ENCODE measurements at places on chromosomes 6 and 20. TPM values are rescaled to one million over a fixed set of nuclear protein-coding genes. Genes with fewer than 3 reads are reported as not detected.

The TUBB2B gene
- total RNA-seq, result 126 TPM

The ASIP gene
- total RNA-seq, result not detected

The SEMG1 gene
- not detected for total RNA-seq

The SPACA1 gene
- not detected for total RNA-seq

The PNPLA1 gene
- total RNA-seq, result 1.1 TPM

The PPP1R14C gene
- 17.6 TPM for total RNA-seq

The FRK gene
- total RNA-seq, result 9.6 TPM

The PPP1R11 gene
- 17.8 TPM for total RNA-seq

The SNAP91 gene
- total RNA-seq, result 2.3 TPM

The TRIM38 gene
- total RNA-seq, result 12.7 TPM

The DEFB124 gene
- total RNA-seq, result not detected

The BEND6 gene
- 2.5 TPM for total RNA-seq

The PSMF1 gene
- total RNA-seq, result 49.5 TPM

The RAMACL gene
- total RNA-seq, result 2.6 TPM

The NPEPL1 gene
- 41.1 TPM for total RNA-seq

The C6orf52 gene
- 0.47 TPM for total RNA-seq

The HLA-DOB gene
- total RNA-seq, result 0.88 TPM

The DEFB123 gene
- not detected for total RNA-seq

The LCA5 gene
- total RNA-seq, result 9.3 TPM

The TRIM15 gene
- 0.47 TPM for total RNA-seq

The CRYBG1 gene
- total RNA-seq, result 28.1 TPM

The GSTA3 gene
- total RNA-seq, result not detected

The HCK gene
- 11.8 TPM for total RNA-seq

The FITM2 gene
- 9.8 TPM for total RNA-seq

The VIP gene
- total RNA-seq, result 0.23 TPM

The KIF13A gene
- total RNA-seq, result 58.3 TPM
